ENCODE measurements at places on chromosomes 2 and 18. TPM values are rescaled to one million over a fixed set of nuclear protein-coding genes. Genes with fewer than 3 reads are reported as not detected.

The TSGA10 gene
- 4.8 TPM for total RNA-seq

The CCDC74B gene
- 5.8 TPM for total RNA-seq

GRCh38 chr2:28736034-28736433 lies 15.6 kb upstream of the PPP1CB start:
- peak; percentile 77 for DNase-seq

DNA sequence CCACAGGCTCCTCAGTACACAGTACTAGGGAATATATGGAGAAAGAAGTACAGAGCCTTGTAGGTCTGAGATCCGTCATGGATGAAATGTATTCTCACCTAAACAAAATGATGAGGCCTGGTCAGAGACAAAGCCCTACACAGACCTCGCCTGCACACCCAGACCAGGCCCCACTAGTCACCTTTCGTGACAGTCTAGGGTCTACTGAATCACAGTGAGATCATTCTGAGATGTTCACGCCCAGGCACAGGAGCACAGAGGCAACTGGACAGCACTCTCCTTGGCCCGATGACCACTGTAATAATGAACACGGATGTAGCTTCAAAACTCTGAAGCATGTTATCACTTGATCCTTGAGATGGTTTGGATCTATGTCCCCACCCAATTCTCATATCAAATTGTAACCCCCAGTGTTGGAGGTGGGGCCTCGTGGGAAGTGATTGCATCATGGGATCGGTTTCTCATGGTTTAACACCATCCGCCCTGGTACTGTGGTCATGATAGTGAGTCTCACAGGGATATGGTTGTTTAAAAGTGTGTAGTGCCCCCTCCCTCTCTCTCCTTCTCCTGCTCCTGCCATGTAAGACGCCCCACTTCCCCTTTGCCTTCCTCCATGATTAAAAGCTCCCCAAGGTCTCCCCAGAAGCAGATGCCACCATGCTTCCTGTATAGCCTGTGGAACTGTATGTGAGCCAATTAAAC lies 15.1 kb downstream of the DOCK10 start:
- no peak for DNase-seq

DNA sequence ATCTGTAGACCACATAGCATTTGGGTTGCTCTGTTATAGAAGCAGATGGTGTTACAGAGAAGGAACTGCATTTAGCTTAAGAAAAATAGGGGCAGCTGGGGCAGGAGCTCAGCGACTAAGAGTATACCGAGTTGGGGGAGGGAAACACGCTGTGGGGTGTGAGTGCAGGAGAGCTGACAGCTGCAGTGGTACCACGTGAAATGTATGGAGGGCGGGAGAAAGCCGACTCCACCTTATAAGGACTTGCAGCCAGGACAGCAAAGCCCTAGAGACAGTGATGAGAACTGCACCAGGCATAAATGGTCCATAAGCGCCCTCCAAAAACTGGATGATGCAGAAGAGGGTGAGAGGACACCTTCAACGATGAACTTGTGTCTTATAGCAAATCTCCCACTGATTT lies 237.6 kb downstream of the PRKCE start:
- DNase-seq: no peak

DNA sequence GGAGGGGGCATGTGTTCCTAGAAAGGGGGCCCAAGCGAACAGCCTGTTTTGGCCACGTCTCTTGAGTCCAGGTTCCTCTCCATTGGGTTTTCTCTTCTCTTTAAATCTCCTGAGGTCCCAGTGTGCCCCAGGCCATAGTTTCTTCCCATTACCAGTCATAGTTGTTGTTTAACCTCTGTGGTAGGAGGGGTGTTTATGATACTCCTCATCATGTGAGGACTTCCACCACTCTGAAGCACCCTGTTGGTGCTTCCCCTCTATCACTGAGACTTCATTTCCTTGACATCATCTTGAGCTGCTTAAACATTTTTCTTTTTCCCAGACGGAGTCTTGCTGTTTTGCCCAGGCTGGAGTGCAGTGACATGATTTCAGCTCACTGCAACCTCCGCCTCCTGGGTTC lies 45.9 kb downstream of the WIPF1 start:
- peak; percentile 9 for DNase-seq

GRCh38 chr18:78801011-78801410 lies 178.6 kb upstream of the SALL3 start:
- no peak for DNase-seq

GRCh38 chr2:216430811-216431530 lies 18.7 kb downstream of the SMARCAL1 start:
- DNase-seq: no peak

DNA sequence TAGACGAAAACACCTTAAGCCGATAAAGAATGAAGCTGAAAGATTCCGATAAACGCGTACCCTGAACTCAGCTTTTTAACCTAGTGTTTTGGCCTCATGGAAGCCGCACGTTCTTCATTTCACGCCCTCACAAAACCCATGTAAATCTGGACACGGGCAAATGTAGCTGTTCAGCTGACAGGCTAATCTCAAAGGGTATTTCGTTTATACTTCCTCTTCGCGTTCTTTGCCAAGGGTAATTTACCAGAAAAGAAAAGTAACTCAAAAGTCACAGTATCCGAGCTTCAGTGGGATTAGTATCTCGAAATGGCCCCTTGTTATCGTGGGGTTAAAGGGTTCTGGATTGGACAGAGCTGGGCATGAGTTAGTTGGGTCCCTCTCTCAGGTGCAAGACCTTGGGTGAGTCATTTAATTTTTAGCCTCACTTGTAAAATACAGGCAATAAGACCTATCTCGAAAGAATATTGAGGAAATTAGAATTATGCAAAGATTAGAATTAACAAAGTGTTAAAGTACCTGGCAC lies 22.0 kb upstream of the STPG4 start:
- no peak for DNase-seq

The CYP27C1 gene
- total RNA-seq: 0.96 TPM

The ZFP36L2 gene
- total RNA-seq: 2.5 TPM

- peak; percentile 39 for DNase-seq
Measured at GRCh38 chr18:48621815-48622555, 83.2 kb downstream of the CTIF start.

The LINC00305 gene
- not detected for total RNA-seq

- no peak for DNase-seq
Measured at GRCh38 chr18:12819322-12819721, 64.7 kb downstream of the PTPN2 start.

The IL36A gene
- not detected for total RNA-seq
